ENCODE measurements at places on chromosomes 13 and 19.

DNA sequence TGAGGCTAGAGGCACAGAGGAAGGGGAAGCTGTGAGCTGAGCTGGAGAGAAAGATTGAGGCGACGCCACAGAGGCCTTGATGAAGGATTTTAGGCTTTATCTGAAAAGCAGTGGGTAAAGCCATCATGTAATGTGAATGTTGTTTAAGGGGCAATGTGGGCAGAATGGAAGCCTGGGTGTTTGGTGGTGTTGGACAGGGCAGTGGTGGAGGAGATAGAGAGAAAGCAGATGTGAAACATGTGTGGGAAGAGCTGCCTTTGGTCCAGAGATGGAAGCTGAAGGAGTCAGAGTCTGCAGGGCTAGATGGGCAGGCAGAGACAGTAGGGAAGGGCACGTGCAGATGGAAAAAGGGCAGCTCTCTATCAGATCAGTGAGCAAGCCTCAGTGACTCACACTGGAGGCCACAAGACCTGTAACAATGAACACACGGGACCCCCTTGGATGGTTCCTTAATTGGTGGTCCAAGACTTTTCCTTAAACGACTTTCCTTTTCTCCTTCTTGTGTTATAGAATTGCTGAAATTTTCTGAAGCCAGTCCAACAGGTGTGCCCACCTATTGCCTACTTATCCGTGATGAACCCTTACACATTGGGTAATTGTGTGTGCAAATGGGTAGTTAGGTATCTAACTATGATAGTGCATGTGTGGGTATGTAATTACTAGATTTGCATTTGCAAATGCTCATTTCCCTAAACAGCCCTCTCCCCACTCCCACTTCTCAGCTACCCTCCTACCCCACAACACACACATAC, 21.7 kb downstream of the ZNF536 start:
- no peak for DNase-seq

DNA sequence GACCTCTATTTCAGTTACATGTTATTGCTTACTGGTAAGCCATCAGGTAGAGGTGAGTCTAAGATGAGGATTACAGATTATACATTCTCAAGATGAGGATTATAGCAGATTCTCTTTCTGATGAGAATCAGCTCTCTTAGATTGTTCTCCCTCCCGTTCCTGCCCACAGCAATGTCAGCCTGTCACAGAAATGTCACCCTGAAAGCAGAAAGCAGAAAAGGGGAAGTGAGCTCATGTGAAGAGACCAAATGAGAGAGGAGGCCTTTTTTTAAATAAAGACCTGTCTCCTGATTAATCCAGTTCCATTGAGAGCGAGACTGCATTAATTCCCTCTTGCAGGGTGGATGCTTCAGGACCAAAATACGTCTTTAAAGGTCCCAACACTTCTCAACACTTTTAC, 445.6 kb downstream of the KCTD12 start:
- DNase-seq: peak; percentile 8

- DNase-seq: no peak
Observed at GRCh38 chr13:96551546-96551945, 442.7 kb downstream of the OXGR1 start.

- DNase-seq: no peak
Observed at GRCh38 chr19:14505488-14506239, 9.7 kb upstream of the GIPC1 start.

DNA sequence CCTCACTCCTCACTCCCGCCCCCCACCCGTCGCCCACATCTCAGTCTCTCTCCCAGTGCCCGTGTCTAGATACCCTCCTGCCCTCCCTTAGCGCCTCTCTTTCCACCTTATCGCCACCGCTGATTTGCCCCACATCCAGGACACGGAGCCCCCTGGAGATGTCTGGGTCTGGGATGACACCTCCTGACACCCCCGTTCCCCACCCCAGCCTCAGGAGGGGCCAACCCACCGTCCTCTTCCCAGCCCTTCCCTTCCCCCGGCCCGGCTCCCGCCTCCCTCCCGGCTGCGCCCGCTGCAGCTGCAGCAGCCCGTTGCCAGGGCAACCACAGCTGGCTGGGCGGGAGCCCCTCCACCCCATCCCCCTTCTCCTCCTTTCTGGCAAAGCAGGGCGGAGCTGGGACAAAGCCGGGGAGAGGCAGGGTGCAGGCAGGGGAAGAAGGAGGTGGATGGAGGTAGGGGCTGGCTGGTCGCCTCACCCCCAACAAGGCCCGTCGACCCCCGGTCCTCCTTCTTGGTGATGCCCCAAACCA, 13.5 kb downstream of the DPF1 start:
- DNase-seq: no peak

DNA sequence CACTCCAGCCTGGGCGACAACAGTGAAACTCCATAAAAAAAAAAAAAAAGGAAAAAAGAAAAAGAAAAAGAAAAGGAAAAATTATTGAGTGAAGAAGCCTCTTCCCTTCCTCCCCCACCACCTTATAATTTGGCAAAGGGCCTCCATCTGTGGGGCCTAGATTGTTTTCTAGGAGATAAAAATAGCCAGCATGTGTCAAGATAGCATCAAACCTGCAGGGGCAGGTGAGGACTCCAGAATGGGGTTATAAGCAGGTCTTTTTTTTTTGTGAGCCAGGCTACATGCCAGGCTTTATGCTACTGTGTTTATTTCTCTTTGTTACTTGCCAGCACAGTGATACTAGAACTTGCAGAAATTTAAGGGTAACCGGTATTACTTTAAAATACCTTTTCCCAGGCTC, 11.7 kb upstream of the TRIM13 start:
- DNase-seq: no peak

DNA sequence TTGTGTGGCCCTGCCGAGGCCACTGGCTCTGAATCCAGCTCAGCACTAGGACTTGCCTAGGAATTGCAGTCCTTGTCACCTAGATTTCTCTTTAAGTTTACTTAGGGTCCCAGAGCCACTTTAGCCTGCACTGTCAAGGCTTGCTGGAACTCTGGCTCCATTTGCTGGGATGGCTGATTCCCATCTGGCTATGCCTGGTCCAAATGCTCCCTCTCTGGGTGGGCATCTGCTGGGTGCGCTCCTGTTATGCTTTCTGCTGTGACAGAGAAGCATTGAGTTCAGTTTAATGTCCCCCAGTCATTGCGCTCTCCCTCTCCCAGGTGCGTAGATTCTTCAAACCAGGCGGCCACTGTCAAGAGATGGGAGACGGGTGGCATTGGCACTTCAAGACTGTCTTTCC, 102.2 kb downstream of the MTUS2 start:
- no peak for DNase-seq

DNA sequence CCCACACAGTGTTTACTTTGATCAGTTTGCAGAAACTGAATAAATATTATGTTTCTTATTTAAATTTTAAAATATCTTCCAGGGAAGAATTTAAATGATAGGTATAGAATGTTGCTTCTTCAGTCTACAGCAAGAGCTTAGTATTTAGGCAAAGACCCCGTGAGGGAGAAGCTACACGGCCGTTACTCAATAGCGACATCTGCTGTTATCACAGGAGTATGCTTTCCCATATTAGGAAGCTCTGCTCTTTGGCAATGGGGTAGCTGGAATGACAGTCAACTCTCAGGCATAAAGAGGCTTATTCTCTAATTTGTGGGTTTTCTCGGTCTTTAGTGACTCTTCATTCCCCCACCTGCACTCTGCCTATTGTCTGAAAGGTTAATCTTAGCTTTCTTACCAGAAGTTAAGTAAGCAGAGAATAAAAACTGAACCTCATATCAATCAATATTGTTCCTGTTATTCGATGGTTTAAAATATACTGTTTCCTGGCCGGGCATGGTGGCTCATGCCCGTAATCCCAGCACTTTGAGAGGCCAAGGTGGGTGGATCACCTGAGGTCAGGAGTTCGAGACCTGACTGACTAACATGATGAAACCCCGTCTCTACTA, 13.2 kb upstream of the LHFPL6 start:
- peak; percentile 27 for DNase-seq

DNA sequence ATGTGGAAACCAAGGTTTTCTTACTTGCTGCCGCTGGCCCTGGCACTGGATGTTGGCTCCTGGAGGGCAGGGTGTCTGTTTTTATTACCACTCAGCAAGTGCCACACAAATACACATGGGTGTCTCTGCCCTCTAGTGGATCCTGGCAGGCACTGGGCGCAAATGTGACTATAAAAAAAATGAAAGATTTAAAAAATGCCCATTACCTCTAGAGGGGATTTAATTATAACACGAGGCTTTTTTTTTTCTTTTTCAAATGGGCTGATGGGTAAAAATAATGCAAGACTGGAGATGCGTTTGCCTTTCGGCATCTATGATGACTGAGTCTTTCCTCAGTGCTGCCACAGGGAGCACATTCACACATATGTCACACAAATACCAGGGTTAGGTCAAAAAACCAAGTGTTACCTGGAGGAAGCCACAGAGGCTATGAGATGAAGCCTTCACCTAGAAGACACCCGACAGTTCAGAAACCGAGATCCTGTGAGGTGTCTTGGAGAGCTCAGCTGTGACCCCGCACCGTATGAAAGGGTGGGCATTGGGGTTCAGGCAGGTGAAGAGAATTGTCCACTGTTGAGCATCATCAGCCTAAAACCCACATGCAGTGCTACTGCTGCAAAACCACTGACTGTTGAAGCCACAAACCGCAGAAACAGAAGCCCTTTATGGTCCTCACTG, 25.7 kb downstream of the CHAMP1 start:
- no peak for DNase-seq

DNA sequence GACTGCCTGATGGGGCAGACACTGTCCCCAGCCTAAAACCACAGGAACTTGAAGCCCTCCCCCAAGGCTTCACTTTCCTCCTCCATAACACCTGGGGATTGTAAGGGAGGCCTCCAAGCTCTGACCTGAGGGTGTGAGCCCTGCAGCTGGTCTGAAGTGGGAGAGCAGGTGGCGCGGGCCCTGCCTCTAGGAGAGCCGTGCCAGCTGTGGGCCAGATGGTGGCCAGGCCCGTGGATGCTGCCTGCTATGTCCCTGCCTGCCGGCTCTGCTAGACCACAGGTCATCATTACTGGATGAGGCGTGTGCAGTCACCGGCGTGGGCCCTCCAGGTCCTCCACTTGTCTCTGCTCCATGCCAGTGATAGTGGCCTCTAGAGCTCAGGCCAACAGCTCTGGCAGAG, 3.5 kb upstream of the KLHL26 start:
- no peak for DNase-seq

- DNase-seq: no peak
Observed at GRCh38 chr13:113796964-113797676, 38.1 kb downstream of the TMEM255B start.

DNA sequence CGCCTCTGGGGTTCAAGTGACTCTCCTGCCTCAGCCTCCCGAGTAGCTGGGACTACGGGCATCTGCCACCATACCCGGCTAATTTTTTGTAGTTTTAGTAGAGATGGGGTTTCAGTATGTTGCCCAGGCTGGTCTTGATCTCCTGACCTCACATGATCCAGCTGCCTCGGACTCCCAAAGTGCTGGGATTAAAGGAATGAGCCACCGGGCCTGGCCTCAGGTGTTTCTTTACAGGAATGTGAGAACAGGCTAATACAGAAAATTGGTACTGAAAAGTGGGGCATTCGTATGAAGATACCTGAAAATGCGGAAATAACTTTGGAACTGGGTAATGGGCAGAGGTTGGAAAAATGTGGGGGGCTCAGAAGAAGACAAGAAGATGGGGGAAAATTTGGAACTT, 2.8 kb upstream of the CDC16 start:
- no peak for DNase-seq

DNA sequence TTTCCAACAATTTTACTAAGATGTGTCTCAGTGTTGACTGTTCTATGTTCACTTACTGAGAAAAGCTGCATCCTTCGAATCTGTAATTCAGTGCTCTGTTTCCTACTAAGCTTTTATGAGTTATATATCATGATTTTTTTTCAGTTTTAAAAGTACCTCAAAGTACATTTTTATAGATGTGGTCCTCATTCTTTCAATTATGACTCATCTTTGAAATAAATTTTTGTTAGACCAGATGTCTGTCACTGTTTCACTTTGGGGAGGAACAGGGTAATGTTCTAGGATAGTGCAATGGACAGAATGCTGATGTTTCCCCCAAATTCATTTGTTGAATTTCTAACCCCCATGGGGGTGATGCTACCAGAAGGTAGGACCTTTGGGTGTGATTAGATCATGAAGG, 74.8 kb downstream of the NALCN start:
- no peak for DNase-seq

- no peak for DNase-seq
Observed at GRCh38 chr19:10612499-10613119, 12.7 kb upstream of the SLC44A2 start.

DNA sequence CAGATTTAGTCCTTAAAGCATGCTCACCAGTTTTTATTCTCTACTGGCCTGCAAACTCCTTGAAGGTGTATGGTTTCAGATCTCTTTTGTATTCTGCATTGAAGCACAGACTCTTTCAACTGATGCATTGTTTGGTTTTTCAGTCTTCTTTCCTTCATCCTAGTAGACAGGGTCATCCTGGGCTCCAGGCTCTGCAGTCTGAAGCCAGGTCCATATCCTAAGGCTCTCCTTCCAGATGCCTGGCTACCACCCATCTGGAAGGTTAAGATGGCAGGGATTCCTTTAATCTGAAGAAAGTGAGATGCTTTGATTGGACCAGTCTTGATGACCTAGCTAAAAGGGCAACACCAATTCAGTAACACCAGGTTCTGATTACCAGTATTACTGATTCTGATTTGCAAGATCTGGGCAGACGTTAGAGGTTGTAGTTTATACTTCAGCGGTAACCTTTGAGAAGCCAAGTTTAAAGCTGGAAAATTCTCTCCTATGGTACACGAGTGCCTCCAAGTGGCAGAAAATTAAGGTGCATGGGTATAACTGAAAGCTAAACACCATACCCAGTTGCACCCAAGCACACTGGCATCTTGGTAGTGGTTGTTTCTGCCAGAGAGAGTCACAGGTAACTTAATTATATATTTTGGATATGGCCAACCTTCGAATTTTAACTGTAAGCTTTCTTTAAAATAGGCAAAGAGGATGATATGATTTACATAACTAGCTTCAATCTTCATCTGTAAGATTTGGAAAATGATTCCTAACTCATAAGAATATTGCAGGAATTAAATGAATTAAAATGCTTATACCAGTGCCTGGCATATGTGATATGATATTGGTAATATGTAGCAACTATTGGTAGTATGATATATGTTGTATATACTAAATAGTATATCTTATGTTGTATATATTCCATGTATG, 1651.9 kb upstream of the MIR17HG start:
- no peak for DNase-seq

GRCh38 chr13:37878921-37879320, 9.3 kb upstream of the TRPC4 start:
- DNase-seq: no peak

DNA sequence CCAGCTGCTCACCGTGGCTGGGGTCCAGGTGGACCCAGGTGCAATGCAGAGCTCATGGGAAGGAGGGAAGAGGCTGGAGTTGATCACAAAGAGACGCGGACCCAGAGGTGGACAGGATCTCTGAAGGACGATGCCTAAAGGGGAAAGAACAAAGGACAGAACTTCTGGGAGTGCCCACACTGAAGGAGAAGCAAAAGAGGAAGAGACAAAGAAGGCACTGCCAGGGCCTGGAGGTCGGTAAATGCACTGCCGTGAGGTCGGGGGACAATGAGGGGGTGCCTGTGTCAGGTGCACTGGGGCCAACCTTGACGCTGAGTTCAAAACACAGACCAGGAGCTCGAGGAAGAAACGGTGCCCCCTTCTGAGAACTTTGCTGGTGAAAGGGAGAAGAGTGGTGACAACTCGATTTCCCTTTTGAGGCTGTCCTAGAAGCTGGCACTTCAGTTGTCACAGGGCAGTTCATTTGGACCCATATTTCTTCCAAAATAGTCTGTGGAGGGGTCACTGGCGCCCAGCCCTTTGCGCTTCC, 55.6 kb downstream of the GJA3 start:
- DNase-seq: no peak

- peak; percentile 100 for DNase-seq
Observed at GRCh38 chr19:49877020-49877878, at the start of the genes AKT1S1 and TBC1D17. TSS of gene AKT1S1 (minus strand) at chr19:49877355. CDS start at chr19:49873295, 4,060 bp downstream. TSS of gene TBC1D17 (plus strand) at chr19:49877702. CDS start at chr19:49877724, 22 bp downstream.
